ENCODE measurements at places on chromosomes 3 and 15.

DNA sequence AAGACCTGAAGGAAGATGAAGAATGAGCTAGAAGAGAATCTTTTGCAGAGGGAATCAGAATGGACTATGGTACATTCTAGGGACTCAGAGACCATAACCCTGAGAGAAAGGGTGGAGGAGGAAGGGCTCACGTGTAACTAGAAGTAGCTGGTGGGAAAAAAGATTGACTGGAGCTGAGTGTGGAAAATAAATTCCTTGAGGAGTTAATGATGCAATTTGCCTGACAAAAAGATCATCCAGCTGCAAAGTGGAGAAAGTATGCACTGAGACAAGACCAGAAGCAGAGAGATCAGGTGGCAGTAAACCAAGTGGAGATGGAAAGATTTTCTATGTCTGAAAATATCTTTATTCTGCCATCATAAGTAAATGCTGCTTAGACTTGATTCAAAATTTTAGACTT is 52.9 kb upstream of the TBL1XR1 start:
- DNase-seq: no peak

GRCh38 chr3:42800251-42800650 is 4.0 kb downstream of the HIGD1A start:
- no peak for DNase-seq

GRCh38 chr3:16534640-16535262 is 21.3 kb upstream of the RFTN1 start:
- DNase-seq: no peak

DNA sequence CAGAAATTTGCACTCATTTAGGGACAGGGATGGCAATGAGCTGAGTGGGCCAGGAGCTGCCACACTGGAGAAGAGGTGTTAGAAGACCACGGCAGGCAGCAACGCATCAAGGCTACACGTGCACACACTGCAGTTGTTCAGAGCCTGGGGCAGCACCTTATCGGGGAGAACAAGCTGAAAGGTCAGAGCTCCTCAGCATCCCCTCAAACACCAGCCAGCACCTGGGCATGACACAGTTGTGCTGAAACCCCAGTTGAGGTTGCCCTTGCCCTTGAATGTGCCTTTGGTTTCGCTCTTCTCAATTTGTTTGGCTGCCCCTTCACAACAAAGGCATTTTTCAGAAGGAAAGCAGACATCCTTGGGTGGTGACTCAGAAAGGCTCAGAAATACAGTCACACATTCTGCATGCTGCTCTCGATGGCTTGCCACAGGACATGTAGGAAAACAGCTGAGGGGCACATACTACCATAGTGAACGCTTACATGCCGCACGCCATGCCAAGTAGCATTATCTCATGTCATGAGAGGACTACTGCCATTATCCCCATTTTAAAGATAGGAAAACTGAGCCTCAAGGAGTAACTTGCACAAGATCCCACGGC is 57.6 kb downstream of the ST8SIA2 start:
- no peak for DNase-seq

- DNase-seq: no peak
Measured at GRCh38 chr15:74620636-74621545, 5.3 kb downstream of the CLK3 start.

DNA sequence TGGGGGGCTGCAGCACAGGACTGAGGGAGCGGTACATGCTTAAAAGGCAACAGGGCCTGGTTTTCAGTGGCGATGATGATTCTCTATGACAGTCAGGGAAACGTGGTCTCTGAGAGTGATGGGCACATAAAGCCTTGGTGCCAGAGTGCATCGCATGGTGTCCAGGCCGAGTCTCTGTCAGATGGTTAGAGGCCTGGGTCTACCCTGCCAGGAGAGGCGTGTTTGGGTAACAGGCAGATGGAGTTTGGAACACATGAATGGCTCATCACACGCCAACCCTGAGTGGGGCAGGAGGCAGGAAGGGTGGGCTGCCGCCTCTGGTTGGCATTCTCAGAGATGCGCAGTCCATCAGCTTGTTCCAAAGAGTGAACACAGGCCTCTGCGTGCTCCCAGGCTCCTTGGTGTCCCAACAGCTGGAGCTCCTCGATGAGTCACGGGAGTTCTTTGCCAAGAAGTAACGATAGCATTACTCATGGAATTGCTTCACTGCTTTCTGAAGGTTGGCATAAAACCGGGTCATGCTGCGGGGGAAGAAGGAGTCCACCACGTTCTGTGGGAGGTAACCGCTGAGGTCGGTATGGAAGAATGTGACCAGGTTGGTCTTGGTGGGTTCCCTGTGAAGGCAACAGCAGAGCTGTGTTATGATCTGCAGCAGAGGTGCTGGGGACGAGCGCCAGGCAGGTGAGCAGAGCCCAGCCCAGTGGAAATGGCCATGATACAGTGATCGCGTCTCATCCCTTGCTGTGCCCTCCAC is 11.0 kb downstream of the STARD5 start:
- DNase-seq: no peak

GRCh38 chr3:118245312-118245711 is 789.3 kb downstream of the IGSF11 start:
- no peak for DNase-seq

GRCh38 chr3:71721651-71722157 is 3.5 kb downstream of the EIF4E3 start:
- no peak for DNase-seq

GRCh38 chr3:72756900-72757299 is 91.3 kb downstream of the SHQ1 start:
- no peak for DNase-seq

GRCh38 chr15:58267051-58267450 is 128.9 kb downstream of the AQP9 start:
- no peak for DNase-seq

DNA sequence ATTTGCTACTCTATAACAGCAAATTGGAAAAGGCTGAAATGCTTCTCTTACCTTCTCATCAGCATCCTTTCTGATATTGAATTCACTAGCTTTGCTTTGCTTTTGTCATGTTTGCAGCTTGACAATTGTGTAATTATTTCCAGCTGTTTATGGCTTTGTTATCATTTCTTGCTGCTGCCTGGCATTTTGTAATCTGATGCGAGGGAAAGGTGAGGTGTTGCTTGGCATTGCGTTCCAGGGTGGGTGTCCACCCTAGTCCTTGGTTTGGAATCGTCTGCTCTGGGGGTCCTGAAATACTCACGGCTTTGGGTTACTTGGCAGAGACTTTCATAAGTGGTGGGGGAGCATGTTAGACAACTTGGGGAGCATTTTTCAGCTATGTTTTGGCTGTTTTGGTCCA is 2.9 kb downstream of the CACNA2D3 start:
- DNase-seq: no peak

DNA sequence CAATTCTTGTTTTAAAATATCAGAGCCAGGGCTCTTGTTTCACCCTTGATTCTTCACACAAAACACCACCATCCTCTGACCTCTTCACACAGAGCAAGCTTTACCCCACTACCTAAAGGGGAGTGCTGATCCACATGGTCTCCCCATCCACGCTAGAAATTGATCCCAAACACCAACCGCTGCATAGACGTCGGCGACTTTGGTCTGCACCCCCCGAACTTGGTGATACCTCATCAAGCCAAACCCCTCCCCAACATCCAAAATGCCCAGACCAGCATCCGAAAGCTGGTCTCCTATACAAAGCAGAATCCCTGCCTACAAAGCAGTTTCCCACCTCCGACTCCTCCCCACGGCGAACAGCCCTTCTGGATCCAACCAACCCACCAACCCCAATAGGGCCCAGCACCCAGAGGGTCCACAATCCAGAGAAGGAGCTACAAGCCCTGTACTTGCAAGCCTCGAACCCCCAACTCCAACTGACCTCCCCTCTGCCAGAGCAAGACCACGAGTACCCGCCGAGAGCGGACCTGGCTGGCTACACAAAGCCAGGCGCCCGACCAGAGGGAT is 25.8 kb upstream of the MTHFS start:
- DNase-seq: no peak

- no peak for DNase-seq
Measured at GRCh38 chr3:73716418-73716817, 91.7 kb upstream of the PDZRN3 start.

GRCh38 chr15:52171807-52172206 is 19.4 kb downstream of the GNB5 start:
- no peak for DNase-seq

- no peak for DNase-seq
Measured at GRCh38 chr15:33649217-33649933, 318.9 kb upstream of the CHRM5 start.

GRCh38 chr15:80615783-80616391 is 79.2 kb upstream of the ABHD17C start:
- DNase-seq: peak; percentile 53

DNA sequence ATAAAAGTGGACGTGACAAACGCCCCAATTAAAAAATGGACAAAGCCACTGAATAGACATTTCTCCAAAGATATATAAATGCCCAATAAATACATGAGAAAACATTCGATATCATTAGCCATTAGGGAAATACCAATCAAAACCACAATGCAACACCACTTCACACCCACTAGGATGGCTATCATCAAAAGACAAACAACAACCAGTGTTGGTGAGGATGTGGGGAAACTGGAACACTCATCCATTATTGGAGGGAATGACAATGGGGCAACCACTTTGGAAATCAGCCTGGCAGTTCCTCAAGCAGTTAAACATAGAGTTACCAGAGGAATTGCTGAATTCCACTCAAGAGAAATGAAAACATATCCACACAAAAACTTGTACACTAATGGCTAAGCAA is 32.4 kb upstream of the FGD5 start:
- no peak for DNase-seq

DNA sequence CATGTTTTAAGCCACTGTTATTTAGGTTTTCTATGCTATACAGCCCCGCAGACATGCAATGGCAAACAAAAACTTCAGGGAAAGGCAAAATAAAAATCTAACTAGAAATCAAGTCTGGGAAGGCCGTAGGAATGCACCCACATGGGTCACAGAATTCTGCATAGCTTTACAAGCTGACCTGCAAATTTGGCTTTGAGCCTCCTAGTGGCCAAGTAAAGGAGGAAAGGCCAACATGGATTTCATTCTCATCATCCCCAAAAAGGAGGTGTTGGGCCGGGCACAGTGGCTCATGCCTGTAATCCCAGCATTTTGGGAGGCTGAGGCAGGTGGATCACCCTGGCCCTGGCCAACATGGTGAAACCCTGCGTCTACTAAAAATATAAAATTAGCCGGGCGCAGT is 124.3 kb downstream of the FBLN2 start:
- no peak for DNase-seq

DNA sequence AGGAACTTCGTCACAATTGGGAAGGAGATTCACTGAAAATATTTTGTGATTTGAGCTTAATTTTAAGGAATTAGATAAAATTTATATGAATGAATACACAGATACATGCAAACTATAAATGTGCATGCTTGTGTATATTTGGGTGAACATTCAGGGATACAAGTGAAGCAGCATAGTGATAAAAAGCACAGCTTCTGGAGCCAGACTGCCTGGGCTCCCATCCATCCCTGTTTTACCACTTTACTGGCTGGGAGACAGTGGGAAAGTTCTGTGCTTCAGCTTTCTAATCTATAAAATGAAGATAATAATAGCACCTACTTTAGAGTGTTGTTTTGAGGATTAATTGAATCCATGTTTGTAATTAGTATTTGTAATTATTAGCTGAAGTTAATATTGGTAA is 8.1 kb upstream of the EPHA6 start:
- no peak for DNase-seq

- DNase-seq: no peak
Measured at GRCh38 chr3:175222356-175222755, 363.2 kb downstream of the NAALADL2 start.

DNA sequence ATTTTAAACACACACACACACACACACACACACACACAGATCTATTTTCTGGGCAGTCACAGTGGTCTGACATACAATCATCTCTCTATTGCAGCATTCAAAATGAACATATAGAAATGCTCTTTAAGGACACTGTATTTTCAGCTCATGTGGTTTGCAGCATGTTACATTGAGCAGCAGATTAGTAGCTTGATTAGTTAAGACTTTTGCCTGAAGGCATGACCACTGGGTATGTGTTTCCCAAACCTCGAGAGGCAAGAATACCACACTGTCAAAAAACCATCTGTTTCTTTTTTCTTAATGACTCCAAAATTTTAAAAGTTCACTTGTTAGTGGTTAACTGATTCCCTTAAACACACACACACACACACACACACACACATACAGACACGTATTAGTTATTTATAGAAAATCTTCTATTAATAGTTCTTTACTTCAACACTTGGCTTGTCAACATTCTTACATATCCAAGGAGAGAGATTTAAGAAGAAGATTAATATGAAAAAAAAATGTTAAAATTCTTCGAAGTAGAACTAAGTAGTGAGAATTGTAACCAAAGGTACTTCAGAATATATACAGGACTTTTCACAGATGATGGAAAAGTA is 518.2 kb downstream of the CADM2 start:
- no peak for DNase-seq

DNA sequence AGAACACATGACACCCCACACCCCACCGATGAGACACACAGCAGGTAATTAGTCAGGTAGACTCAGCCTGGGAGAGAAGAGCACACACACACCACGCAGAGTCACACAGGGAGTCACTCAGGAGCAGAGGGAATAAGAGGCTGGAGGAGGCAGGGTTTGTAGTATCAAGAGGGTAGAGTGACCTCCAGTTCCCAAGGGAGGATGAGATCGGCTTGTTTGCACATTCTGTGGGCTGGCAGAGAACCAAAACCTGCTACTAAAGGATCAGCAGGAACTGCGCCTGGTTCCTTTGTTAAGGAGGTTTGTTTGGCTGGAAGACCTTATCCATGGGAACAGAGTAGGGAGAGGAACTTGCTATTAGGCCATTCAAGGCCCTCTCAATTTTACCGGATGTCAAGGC is 281.4 kb upstream of the SLCO3A1 start:
- DNase-seq: peak; percentile 83

GRCh38 chr3:5560199-5560598 is 372.7 kb downstream of the EDEM1 start:
- DNase-seq: no peak

DNA sequence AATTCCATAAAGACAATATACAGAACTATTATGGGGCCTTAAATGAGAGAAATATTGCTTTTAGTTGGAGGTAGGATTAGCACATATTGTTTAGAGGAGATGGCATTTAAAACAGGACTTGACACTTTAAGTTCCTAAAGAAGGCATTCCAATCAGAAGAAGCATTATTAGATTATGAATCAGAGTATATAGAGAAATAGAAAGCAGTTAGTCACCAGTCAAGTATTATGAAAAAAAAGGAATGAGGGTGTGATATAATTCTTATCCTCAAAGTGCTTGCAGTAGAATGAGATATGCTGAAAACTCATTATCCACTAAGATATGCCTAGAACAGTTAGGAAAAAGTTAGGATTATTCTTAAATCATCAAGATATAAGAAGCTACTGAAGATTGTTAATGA is 456.2 kb downstream of the ZNF385D start:
- no peak for DNase-seq

- peak; percentile 1 for DNase-seq
Measured at GRCh38 chr15:91049378-91050127, 27.2 kb upstream of the VPS33B start.

Measured in NCI-H1105 (cell line).